ENCODE measurements at places on chromosomes 2 and 18.
A peak's percentile ranks its signal among the peaks of the same experiment; 100 is the strongest.

DNA sequence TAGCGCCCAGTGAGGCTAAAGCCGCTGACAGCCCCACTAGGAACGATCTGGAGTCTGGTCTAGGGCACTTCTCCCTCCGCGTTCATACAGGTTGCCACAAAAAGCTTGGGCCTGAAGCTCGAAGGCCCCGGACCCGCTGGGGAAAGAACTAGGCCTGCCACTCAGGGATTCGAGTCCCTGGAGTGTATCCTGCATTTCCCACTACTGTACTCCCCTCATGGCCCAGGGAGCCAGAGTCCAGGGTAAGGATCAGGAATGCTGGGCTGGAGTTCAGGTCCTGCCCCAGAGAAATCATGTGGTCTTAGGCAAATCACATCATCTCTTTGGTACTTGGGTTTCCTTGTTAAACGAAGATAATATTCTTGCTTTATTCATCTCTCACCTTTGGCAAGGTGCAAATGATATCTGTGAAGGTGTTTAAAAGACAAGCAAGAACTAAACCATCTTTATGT, 1.4 kb upstream of the ZFP36L2 start:
- H3K27ac ChIP-seq = peak overlapping the region; percentile 89
- H3K4me1 ChIP-seq = peaks cover 22% of the 10 kb centered on the region
- peak overlapping the region; percentile 91 for H3K4me3 ChIP-seq
- no peak for DNase-seq
- no peaks in the 10 kb centered on the region for H3K27me3 ChIP-seq
- H3K36me3 ChIP-seq = peaks cover 21% of the 10 kb centered on the region

- H3K4me1 ChIP-seq = no peaks in the 10 kb centered on the region
- H3K4me3 ChIP-seq = no peak overlapping the region
- DNase-seq = no peak
- no peak overlapping the region for H3K27ac ChIP-seq
- no peaks in the 10 kb centered on the region for H3K36me3 ChIP-seq
Measured at GRCh38 chr2:100194951-100195350, 52.6 kb upstream of the AFF3 start.

DNA sequence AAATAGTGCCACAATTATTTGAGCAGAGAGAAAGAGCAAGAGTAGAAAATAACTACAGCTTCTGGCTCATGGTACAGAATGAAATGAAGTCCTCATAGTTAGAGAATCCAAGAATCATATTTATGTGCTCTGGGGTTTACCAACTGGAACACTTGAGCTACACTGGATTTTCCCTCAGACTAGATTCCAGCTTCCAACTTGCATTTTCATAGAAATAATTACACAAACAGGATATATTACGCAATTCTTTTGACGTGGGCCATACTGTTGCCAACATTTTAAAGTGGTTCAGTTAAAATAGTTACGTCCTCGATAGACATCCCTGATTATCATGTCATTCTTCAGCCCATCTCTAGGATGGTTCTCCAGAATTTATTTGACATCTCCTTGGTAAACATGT, 129.2 kb downstream of the ETAA1 start:
- no peaks in the 10 kb centered on the region for H3K27me3 ChIP-seq
- no peaks in the 10 kb centered on the region for H3K4me1 ChIP-seq
- no peak overlapping the region for H3K27ac ChIP-seq

DNA sequence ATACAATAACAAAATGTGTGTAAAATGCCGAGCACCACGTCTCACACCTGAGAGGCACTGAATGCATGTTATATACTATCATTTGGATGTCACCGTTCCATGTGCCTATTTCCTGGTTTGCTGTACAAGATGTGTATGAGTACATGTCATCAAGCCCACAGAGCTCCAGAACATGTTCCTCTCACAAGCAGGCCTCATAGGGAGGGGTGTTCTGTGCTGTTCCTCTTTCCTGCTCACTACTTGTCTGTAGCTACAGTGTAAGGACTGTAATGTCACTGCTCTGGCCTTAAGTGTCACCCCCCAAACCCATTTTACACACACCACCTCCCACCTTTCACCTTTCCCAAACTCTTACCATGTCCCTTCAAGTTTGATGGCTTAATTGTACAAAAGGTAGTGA, 1.8 kb downstream of the AFF3 start:
- peaks cover 8% of the 10 kb centered on the region for H3K36me3 ChIP-seq
- H3K4me1 ChIP-seq = peaks cover 54% of the 10 kb centered on the region
- no peak overlapping the region for H3K27ac ChIP-seq

- H3K4me3 ChIP-seq = peak overlapping the region; percentile 52
- no peak for DNase-seq
- H3K27me3 ChIP-seq = no peaks in the 10 kb centered on the region
- H3K27ac ChIP-seq = peak overlapping the region; percentile 62
Measured at GRCh38 chr2:48395658-48396057, 134.3 kb upstream of the STON1 start.

DNA sequence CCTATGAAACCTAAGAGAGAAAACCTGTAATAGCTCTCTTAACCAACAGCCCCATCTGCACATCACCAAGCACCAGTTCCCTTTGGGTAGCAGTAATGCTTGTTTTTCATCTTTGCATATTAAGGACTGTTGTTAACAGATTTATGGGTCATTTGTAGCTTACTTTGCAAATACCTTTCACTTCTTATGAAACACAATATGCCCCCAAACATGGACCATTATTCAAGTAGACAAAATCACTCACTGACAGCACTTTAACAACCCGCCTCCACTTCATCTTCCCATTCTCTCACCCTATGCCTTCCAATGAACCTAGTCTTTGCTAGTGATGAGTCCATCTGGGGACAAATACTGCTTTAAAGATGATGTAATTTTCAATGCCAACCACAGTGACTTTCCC, 64.4 kb downstream of the GFPT1 start:
- H3K27ac ChIP-seq = no peak overlapping the region
- H3K4me1 ChIP-seq = no peaks in the 10 kb centered on the region
- no peak overlapping the region for H3K4me3 ChIP-seq

- no peaks in the 10 kb centered on the region for H3K27me3 ChIP-seq
- no peak for DNase-seq
- no peak overlapping the region for H3K27ac ChIP-seq
- no peaks in the 10 kb centered on the region for H3K4me1 ChIP-seq
Measured at GRCh38 chr2:179170901-179171300, 93.7 kb downstream of the SESTD1 start.

DNA sequence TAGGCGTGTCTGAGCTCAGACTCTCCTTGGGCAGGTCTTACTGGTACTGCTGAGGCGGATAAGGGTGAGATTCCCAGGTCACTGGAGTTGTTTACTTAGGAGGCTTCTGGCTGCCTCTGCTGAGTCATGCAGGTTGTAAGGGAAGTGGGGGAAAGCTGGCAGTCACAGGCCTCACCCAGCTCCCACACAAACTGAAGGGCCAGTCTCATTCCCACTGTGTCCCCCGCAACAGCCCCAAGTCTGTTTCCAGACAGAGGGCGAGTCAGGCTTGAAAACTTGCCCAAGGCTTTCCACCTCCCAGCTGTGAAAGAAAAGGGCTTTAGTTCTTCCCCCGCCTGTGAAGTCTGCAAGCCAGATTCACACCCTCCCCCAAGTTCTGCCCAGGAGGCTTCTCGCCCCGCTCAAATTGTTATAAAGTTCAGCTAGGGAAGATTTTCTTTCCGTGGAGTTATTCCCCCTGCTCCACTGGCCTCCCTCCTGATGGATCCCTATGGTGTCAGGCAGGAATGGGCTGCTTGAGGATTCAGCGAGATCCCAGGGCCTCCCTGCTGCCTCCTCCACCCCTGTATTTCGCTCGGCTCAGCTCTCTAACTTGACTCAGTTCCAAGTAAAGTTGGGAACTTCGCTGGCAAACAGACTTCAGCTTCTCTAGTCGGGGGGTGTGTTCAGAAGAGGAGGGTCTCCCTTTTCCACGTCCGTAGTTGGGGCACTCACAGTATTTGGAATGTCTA, 248.6 kb downstream of the NR4A2 start:
- no peaks in the 10 kb centered on the region for H3K36me3 ChIP-seq
- H3K4me1 ChIP-seq = no peaks in the 10 kb centered on the region
- H3K27ac ChIP-seq = no peak overlapping the region

DNA sequence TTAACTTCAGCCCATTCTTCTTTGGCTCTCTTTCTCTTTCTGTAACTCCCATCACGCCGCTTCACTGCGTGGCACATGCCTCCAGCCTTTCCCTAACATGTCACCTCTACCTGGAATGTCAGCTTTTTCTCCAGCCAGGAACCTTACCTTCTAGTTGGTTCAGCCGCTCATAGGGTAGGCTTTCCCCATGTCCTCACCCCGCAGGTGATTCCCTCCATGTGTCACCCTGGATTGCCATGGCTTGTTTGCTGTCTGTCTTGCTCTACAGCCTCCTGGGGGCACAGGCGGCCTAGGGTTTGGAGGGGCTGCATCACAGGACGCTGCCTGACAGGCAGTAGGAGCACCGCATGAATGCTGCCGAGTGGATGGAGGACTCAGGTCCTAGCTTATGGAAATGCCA, 39.2 kb downstream of the ARHGEF4 start:
- DNase-seq = no peak
- no peak overlapping the region for H3K27ac ChIP-seq
- no peaks in the 10 kb centered on the region for H3K4me1 ChIP-seq
- H3K27me3 ChIP-seq = peaks cover 12% of the 10 kb centered on the region

- no peaks in the 10 kb centered on the region for H3K27me3 ChIP-seq
- no peak for DNase-seq
- H3K4me1 ChIP-seq = peaks cover 22% of the 10 kb centered on the region
- H3K27ac ChIP-seq = no peak overlapping the region
- peaks cover 38% of the 10 kb centered on the region for H3K36me3 ChIP-seq
Measured at GRCh38 chr2:216156822-216157221, 47.7 kb downstream of the XRCC5 start.

DNA sequence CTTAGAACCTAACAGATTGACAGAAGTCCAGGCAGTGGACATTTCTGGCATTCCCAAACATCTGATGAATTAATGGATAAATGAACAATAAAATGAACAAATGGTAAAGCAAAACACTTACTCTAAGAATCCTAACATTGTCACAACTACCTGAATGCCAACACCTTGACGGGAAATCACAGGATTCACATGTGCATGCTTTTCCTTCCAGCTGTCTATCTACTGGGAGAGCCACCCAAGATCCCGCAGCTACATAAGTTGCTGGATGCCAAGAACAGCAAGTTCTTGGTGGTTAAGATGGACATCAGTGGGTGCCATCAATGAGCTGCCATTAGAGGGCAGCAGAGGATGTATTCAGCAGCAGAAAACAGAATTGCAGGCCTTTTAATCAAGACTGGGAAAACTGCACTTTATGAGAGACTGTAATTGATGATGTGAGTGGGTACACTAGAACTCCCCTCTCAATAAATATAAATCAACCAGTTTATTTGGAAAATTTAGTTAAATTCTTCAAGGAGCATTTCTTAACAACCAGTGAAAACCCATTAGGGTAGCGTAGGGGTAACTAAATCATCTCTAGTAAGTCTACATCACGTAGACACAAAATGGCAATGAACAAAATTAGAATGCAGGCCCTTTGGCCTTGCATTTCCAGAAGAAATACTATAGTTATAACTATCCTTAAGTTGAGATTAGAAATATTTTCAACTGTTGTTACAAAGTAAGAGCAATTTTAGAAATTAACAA, 45.6 kb downstream of the SESTD1 start:
- H3K36me3 ChIP-seq = no peaks in the 10 kb centered on the region
- DNase-seq = peak; percentile 39
- H3K4me1 ChIP-seq = no peaks in the 10 kb centered on the region
- H3K27ac ChIP-seq = no peak overlapping the region
- no peaks in the 10 kb centered on the region for H3K27me3 ChIP-seq
